Stimulated activated CD4-positive, alpha-beta T cell treated with anti-CD3 and anti-CD28 coated beads, Interleukin-15, amount 100 ng/mL, for 24 hours (primary cell): ENCODE measurements at places on chromosomes 2 and 18.

- DNase-seq: no peak
Measured at GRCh38 chr2:241140445-241140840, 8.8 kb downstream of the PASK start.

- peak; percentile 54 for DNase-seq
Measured at GRCh38 chr2:98464772-98465310, 20.2 kb downstream of the INPP4A start.

GRCh38 chr2:43127208-43127940, 99.0 kb downstream of the ZFP36L2 start:
- DNase-seq: peak; percentile 96

- no peak for DNase-seq
Measured at GRCh38 chr18:32200766-32201165, 10.9 kb downstream of the MEP1B start.

GRCh38 chr2:200615247-200615646, 29.4 kb downstream of the AOX1 start:
- DNase-seq: no peak

GRCh38 chr2:66494708-66495107, 59.8 kb downstream of the MEIS1 start:
- no peak for DNase-seq

DNA sequence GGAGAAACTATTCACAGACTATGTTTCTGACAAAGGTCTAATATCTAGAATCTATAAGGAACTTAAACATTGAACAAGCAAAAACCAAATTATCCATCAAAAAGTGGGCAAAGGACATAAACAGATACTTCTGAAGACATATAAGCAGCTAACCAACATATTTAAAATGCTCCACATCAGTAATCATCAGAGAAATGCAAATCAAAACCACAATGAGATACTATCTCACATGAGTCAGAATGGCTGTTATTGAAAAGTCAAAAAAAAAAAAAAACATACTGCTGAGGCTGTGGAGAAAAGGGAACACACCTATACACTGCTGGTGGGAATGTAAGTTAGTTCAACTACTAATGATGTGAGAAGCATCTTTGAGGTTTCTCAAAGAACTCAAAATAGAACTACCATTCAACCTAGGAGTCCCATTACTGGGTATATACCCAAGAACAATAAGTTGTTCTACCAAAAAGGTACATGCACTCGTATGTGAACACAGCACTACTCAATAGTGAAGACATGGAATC, 220.4 kb upstream of the TFPI start:
- no peak for DNase-seq

DNA sequence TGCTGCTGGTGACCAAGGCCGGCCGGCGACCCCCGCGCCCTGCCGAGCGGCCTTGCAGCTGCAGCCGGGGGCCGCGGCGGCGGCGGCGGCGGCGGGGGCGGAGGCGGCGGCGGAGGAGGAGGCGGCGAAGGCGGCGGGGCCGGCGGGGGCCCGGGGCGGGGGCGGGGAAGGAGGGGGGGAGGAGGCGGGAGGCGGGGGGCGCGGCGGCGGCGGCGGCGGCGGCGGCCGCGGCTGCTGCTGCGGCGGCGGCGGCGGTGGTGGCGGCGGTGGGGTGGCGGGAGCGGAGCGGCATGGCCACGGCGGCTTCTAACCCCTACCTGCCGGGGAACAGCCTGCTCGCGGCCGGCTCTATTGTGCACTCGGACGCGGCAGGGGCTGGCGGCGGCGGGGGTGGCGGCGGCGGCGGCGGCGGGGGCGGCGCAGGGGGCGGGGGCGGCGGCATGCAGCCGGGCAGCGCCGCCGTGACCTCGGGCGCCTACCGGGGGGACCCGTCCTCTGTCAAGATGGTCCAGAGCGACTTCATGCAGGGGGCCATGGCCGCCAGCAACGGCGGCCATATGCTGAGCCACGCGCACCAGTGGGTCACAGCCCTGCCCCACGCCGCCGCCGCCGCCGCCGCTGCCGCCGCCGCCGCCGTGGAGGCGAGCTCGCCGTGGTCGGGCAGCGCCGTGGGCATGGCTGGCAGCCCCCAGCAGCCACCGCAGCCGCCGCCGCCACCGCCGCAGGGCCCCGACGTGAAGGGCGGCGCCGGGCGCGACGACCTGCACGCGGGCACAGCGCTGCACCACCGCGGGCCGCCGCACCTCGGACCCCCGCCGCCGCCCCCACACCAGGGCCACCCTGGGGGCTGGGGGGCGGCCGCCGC, 1.5 kb downstream of the POU3F3 start:
- no peak for DNase-seq

DNA sequence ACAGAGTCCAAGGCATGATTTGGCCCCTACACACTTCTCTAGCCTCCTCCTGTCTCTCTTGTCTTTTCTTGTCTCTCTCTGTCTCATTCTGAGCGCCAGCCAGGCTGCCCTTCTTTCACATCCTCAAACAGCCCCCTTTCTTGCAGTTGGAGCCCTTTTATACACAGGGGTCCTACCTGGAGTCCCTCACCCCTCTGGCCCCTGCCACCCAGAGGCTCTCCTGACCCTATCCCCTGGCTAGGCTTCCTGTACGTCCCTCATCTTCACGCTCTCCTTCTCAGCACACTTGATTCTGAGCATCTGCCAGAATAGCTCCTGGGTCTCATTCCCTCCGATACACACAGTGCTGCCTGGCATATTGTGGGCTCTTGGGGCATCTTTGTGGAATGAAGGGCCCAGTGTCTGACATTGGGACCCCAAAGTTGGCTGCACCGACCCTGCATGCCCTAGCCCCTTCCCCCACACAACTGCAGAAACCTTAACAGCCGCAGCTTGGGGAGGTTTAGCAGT, 261.9 kb downstream of the DYSF start:
- no peak for DNase-seq

DNA sequence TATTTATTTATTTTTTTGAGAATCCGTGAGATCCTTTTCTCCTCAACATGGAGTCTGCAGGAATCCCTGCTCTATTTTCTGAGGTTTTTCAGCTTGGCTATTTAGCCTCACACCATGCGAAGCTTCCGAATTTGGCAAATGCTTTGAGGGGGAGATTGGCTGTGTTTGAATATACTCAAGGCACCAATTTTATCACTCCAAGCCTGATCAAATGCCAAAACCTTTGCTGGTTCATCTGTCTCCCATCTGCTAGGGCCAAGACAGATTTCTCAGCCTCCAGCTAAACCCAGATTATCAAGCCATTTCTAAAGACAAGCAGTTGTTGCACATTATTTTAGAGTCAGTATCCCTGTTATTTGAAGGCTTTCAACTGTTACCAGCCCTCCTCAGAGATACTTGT, 295.7 kb downstream of the XIRP2 start:
- DNase-seq: no peak

GRCh38 chr18:45276878-45277277, 338.4 kb upstream of the SLC14A2 start:
- no peak for DNase-seq

GRCh38 chr2:42921721-42922120, 129.3 kb upstream of the HAAO start:
- no peak for DNase-seq

DNA sequence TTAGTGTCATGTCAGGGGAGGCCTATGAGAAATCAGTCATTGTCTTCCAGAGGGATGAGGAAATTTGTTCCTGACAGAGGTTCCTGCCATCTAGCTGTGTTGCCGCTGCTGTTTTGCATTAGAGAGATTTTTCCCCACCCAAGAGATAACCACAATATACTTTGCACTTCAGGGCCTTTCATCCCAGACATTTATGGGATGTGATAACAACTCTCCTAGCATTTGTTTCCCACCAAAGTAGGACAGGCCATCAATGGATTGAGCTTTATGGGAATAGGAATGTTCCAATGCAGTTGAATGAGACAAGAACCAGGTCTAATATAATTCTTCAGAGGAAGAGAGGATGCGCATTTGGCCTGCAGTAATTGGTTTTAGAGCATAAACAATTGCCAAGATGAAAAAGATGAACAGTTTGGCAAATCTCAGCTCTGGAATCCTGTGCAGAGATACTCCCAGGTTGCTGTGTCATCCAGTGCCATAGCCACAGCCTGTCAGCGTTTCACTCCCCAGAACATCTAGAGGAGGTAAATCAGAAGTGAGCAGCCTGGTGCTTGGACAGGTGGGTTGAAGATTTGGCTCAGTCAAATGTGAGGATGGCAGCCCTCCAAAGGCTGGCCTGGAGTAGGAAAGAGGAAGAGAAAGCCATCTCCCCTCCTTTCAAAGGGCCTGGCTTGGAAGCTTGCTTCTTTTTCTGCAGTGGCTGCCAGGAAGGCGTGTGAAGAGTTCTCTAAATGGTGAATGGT, 93.7 kb upstream of the SETBP1 start:
- no peak for DNase-seq

- no peak for DNase-seq
Measured at GRCh38 chr2:137969418-137969765, 5.1 kb downstream of the HNMT start.

DNA sequence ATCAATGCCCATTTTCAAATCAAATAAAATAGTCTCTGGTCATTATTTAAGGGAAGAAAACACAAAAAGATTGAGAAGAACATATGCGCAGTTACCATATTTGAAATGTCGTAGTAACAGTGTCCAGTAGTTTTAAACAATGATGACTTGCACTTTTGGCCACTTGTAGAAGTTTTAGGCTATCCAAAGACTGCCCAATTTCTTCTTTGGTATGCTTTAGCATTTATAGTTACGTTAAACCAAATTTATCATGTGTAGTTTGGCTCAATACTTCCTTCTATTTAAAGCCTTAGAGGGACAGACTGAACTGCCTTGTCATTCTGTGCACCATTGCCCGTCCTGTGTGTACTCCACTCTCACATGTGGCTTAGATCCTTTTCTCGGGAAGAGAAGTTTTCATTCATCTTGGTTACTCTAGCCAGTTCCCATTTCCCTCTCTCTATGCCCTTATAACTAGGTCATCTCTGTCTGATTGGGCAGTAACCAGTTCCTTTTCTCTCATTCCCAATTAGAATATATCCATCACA, 84.8 kb upstream of the TTN start:
- DNase-seq: no peak

- no peak for DNase-seq
Measured at GRCh38 chr2:72191441-72191840, 43.8 kb upstream of the CYP26B1 start.

- DNase-seq: no peak
Measured at GRCh38 chr2:177030451-177031105, 182.0 kb upstream of the HNRNPA3 start.

DNA sequence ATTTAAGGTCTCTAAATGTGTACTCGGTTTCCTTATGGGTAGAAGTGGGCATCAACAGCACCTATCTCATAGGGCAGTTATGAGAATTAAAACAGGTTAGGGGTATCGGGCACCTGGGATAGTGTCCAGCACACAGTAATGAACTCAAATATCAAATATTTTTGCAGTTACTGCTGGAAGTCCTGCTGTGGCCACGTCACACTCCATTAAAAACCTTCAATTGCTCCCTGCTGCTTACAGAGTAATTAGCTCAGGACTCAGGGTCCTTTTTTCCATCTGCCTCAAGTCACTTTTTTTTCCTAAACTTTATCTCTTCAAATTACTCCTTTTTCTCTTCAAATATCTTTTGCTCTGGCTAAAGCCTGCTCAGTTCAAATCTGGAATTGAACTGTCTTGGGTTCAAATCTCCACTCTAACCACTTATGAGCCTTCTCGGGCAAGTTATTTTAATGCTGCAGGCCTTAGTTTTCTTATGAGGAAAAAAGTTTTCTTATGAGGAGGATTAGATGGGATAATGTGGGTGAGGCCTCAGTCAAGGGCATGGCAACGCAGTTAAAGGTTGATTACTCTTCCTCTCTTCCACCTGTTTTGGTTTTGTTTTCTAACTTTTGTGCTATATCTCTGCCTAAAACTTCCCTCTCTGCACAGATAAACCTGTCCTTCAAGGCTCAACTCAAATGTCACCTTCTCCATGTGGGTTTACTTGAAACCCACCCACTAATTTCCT, 36.6 kb downstream of the SPRED2 start:
- DNase-seq: no peak
